ENCODE measurements at places on chromosomes 1 and 21.

DNA sequence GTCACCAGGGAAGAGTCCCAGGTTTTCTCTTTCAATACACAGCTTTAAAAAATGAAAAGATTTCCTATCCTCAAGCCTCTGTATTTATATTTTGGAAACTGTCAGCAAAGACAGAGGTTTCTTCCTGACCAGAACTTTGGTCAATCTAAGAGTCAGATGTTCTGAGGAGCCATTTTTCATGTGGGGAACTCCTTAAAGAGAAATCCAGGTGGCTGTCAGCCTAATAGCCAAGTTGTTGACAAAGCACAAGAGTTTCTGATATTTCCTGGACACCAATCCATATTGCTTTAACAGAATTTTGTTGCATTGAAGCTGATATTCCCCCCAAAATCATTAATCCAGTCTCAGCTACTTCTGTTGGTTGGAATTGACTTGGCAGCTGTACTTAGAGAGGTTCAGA is 318.6 kb upstream of the NFIA start:
- no peak for DNase-seq

DNA sequence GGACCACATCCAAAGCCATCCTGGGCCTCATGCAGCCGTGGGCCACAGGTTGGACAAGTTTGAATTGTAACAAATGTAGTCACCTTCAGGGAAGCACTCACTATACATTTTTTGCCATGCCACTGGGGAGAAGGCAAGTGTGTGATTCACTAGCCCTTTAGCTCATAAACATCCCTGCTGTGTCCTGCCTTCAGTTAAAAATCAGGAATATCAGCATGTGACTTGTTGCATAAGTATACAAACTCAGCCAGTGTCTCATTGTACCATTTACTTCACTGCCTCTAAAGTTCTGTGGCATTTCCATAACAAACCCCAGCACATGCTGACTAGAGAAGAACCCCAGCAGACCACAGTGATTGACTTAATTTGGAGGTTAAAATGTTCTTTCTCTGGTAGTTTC is 142.0 kb upstream of the C1orf105 start:
- no peak for DNase-seq

GRCh38 chr1:8754993-8755392 is 62.4 kb downstream of the RERE start:
- no peak for DNase-seq

DNA sequence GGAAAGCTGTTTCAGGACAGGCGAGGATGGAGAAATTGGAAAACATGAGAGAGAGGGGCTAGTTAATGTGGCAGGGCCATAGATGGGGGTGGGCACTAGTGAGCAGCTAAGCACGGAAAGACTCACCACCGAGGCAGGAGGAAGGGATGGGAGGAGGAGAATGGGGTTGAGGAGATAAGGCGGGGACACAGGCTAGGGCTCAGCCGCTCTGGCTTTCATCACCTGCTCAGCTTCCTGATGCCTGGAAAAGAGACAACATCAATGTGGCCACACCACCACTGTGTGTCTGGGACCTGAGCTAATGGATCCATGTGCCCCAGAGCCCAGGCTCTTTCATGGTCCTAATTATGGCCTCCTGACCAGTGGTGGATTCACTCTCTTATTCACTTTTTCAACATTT is 27.6 kb downstream of the PMVK start:
- no peak for DNase-seq

GRCh38 chr1:179952186-179952585 is 2.4 kb upstream of the CEP350 start:
- DNase-seq: no peak

DNA sequence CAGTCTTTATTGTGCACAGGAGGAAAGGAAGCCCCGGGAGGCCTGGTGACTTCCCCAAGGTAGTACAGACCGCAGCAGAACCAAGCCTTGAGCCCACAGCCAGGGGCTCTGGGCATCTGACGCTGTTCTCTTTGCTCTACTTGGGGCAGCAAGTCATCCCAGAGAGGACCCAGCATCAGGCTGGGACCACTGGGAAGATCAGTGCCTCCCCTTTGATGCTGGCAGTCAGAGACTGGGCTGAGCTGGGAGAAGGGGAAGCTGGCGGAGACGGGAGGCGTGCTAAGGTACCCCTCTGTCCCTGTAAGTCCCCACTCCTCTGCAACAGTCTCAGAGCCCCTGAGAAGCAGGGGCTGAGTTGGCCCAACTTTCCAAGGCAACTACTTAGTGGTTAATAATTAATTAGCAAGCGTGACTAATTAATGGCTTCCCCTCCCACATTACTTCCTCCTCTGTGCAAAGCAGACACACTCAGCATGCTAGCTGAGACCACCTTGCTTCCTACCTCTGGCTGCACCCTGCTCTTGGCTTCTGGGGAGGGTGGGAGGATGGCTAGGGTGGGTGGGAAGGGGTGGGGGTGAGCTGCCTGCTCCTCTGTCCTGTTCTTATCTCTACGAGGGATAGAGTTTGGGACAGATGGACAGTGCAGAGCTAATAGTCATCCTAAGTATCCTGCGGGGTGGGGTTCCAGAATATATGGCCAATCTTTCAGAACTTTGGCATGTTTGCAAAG is 1.3 kb downstream of the INAVA start:
- DNase-seq: no peak

- DNase-seq: no peak
Observed at GRCh38 chr1:50553921-50554320, 130.7 kb upstream of the DMRTA2 start.

- no peak for DNase-seq
Observed at GRCh38 chr1:16924216-16924918, 2.6 kb downstream of the CROCC start.

GRCh38 chr1:201639391-201639790 is 100.5 kb downstream of the NAV1 start:
- no peak for DNase-seq

- no peak for DNase-seq
Observed at GRCh38 chr1:208344202-208344857, 100.1 kb upstream of the PLXNA2 start.

- no peak for DNase-seq
Observed at GRCh38 chr1:53344921-53345838, 17.3 kb upstream of the LRP8 start.

DNA sequence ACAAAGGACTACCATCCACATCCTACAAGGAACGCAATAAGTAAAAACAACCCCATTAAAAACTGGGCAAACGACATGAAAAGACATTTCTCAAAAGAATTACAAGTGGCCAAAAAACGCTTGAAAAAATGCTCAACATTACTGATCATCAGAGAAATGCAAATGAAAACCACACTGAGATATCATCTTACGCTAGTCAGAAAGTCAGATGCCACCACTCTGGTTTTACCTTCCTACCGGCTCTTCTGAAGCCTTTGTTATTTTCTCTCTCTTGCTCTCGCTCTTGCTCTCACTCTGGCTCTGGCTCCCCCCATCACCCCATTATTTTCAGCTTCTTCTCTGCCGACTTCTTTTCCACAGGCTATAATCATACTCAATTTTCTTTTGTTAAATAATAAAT is 38.8 kb downstream of the VPS45 start:
- no peak for DNase-seq

DNA sequence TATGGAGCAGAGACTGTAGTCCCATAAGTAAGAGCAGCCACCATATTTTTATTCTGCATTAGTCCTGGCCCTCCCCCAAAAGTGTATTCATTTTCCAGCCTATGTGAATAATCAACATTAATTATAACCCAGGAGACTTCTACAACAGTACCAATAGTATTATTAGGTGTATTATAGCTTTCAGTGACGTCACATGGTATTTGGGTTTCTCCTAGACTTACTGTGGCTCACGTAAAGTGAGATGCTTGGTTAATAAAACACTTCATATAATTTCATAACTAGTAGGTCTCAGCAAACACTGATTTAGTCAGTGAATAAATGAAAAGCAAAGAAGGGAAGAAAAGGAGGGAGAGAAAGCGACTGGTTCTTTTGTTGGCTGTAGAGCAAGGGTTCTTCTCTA is 86.2 kb downstream of the ZP4 start:
- DNase-seq: no peak

DNA sequence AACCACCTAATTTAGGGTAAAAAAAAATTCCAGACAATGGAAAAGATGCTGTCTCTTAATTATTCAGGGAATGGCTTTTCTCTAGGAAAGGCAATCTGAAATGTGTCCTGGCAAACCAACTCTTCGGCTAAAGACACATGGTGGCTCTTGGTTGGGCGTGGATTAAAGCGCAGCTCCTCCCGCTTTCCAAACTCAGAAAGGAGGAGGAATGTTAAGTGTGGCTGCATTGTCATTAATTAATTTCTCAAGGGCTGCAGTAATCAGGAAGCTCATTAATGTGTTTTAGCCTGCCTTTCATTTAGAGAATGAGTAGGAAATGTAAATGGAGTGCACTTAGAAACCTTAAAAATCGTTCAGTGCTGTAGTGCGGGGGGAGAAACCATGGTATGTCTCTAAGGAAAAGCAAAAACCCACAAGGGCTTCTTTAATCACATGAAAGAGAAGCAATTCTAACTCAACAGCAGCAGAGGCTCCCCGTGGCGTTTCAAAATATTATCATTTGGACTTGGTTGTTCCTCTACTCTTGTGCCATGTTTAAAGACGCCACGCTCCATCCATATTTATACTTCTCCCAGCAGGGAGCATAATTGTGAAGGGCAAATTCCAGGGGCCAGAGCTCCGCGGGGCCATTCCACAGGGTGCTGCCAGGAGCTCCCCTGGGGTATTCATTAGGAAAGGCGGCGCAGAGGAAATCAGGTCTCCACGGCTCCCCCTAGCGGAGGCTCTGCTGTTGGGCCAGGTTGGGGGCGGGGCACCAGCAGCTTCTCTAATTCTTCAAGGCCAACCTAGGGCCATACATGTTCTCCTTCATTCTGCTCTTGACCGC is 91.9 kb upstream of the SSX2IP start:
- DNase-seq: no peak

- no peak for DNase-seq
Observed at GRCh38 chr1:234963904-234964702, 164.5 kb downstream of the TOMM20 start.

DNA sequence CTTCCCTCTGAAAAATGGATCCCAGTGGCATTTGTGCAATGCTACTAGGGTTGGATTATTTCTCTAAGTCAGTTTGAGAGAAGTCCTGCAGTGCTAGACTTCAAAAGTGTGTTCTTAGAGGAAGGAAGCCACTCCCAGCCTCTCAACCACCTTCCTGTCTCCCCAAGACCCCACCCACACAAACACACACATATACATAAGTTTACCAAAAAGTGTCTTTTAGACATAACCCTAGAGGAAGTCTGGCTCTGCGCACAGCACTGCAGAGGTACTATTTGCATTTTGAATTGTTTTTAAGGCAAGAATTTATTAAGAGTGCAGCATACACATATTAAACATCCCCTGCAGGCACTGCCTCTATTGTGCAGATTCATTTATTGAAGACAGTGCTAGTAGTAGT is 127.3 kb downstream of the HHIPL2 start:
- no peak for DNase-seq

DNA sequence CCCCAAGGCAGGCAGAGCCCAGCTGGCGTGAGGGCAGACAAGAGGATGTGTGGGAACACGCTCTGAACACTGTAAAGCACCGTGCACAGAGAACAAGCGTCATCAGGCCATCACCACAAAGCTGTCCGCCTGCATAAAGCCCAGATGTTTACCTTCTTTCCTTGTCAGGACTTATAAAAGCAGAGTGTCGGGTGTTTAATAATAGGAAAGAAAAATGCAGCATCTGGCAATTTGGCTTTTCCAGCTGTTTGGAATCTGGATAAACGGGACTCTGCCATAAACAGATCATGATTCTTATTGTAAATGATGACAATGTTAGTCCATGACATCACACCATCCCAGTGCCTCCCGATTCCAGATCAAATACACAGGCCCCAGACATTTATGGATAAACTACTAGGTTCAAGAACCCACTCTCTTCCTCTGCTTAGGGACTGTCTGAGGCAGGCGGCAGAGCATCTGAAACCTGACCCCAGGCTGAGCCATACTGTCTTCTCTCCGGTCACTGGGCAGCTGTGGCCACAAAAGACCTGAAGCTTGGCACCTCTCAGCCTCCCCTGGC is 4.2 kb downstream of the GLIS1 start:
- no peak for DNase-seq

DNA sequence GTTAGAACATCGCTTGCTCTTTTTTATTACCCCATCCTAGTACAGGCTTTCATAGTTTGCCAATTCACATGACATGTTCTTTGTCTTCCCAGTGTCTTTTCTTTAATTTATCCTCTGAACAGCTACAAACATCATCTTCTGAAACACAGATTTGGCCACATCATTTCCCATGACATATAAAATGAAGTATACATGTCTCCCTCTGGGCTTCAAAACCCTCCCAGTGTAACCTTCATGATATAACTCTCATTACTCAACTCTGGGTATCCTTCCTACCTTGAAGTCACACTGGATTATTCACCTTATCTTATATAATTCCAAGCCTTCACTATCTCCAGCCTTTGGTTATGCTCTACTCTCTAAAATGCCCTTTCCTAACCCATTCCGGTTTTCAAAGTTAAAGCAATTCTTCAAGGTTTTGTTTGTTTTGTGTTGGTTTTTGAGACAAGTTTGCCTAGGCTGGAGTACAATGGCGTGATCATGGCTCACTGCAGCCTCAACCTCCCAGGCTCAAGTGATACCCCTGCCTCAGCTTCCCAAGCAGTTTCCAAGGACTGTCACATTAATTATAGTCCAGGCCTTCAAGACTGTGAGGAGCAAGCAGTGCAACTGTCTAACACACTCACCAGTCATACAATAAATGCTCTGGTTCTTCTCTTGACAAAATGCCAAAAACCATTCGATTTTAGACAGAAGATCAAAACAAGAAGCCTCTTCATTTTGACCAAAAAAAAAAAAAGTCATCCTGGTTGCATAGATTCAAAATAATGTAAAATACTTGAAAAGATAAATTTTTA is 5.8 kb downstream of the RGS1 start:
- DNase-seq: no peak

- DNase-seq: no peak
Observed at GRCh38 chr1:228020686-228021354, 14.0 kb downstream of the WNT3A start.

GRCh38 chr1:245084551-245084950 is 70.2 kb upstream of the KIF26B start:
- DNase-seq: no peak

- DNase-seq: no peak
Observed at GRCh38 chr1:173934440-173934839, 17.3 kb upstream of the SERPINC1 start.

DNA sequence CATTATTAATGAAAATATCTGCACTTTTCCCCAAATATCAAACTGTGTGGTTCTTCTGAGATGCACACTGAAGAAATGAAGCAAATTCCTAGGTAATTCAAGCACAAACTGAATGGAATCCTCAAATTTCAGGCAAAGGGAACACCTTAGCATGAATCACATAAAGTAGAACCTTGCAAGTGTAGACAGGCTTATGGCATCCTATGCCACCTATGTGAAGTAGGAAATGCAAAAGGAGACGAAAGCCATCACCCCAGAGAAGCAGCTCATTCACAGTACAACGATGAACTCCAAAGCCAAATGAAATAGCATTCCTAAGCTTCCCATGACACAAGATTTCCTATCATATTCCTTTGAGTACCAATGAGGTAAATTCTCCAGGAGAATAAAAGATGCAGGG is 461.2 kb upstream of the RUNX1 start:
- no peak for DNase-seq

GRCh38 chr1:43368646-43369020 is 822 bp upstream of the ELOVL1 start:
- no peak for DNase-seq

- DNase-seq: no peak
Observed at GRCh38 chr1:56222914-56223540, 356.3 kb downstream of the PLPP3 start.
